ENCODE measurements at places on chromosomes 6 and 20.

DNA sequence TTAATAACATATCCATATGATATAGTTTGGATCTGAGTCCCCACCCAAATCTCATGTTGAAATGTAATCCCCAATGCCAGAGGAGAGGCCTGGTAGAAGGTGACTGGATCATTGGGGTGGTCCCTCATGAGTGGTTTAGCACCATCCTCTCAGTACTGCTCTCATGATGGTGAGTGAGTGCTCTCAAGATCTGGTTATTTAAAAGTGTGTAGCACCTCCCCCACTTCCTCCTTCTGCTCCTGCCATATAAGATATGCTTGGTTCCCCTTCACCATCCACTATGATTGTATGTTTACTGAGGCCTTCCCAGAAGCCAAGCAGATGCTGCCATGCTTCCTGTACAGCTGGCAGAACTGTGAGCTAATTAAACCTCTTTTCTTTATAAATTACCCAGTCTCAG is 22.9 kb downstream of the IRF4 start:
- no peak for DNase-seq

DNA sequence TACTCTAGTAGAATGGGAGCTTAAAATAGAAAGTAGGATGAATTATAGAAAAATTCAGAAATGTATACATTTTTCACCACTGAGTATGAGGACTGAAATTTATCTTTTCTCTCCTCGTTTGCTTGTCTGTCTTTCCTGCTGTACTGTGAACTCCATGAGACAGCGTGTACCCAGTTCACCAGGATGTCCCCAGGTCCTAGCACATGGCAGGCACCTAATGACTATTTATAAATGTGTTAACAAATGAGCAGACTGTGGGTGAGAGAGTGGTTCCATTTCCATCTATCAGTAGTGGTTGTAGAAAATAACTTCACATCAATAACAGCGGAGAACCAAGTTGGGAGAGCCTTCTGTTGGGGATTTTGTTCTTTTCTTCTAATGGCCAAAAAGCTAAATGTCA is 106.3 kb downstream of the NUS1 start:
- DNase-seq: no peak

- DNase-seq: no peak
These were observed 141.1 kb upstream of the GGTLC1 start for GRCh38 chr20:24129641-24130040.

DNA sequence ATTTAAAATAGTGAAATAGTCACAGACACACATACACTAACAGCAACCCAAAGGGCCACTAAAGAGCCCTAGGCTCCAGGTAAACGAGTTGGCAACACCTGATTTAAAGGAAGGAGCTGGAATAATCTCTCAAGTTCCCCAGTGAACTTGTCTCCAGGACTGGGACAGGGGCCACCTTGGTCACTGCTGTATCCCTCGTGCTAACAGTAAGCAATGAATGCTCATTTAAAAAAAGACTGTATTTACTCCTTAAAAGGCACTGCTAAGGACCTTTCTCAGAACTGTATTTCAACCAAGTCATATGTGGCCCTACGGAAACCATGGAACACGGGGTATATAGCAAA is 1.3 kb downstream of the DIDO1 start:
- DNase-seq: no peak

DNA sequence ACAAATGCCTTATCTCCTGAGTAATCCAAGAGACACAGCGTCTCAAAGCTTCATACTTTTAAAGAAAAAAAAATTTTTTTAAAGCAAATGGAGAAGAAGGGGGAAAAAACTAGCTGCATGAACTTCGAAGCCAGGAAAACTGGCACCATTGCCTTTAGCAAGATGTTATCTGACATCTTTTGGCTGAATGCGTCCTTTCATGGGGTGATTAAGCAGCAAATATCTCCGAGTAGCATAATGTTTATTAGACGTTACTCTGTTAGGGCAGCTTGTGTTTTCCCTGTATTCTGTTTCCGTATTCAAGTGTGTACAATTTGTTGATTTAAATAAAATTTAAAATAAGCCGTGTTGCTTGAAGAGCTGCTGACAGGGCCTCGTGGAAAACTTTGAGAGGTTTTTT is 76.5 kb upstream of the TSHZ2 start:
- no peak for DNase-seq

Data from naive thymus-derived CD4-positive, alpha-beta T cell (primary cell).